ENCODE measurements at places on chromosomes 5 and 9.
A peak's percentile ranks its signal among the peaks of the same experiment; 100 is the strongest.

DNA sequence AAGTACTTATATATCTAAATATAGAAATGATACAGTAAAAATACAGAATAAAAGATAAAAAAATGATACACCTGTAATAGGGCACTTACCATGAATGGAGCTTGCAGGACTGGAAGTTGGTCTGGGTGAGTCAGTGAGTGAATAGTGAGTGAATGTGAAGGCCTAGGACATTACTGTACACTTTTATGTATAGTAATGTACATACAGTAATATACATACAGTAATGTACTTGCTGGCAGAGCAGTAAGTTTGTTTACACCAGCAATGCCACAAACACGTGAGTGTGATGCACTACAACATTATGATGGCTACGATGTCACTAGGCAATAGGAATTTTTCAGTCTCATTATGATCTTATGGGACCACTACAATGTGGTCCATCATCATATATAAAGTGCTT is 34.2 kb downstream of the SUSD1 start:
- no peak for DNase-seq
- peaks cover 2% of the 10 kb centered on the region for H3K4me1 ChIP-seq
- no peak overlapping the region for H3K4me3 ChIP-seq
- H3K27me3 ChIP-seq, result no peaks in the 10 kb centered on the region

- no peaks in the 10 kb centered on the region for H3K27me3 ChIP-seq
- H3K4me3 ChIP-seq, result no peak overlapping the region
- H3K4me1 ChIP-seq, result no peaks in the 10 kb centered on the region
- no peak for DNase-seq
- H3K27ac ChIP-seq, result no peak overlapping the region
- no peaks in the 10 kb centered on the region for H3K36me3 ChIP-seq
These were observed 39.8 kb upstream of the C6 start for GRCh38 chr5:41253109-41253508.

- DNase-seq, result no peak
- H3K27me3 ChIP-seq, result no peaks in the 10 kb centered on the region
- no peak within 1 kb of the TSS for H3K4me3 ChIP-seq
- H3K4me1 ChIP-seq, result no peaks in the 10 kb centered on the region
- no peak within 1 kb of the TSS for H3K27ac ChIP-seq
These were observed at the start of gene HAVCR1 for GRCh38 chr5:157059093-157059539. Gene HAVCR1 (minus strand): TSS chr5:157059116. CDS start chr5:157057943, 1,173 bp downstream.

- H3K4me1 ChIP-seq, result peaks cover 19% of the 10 kb centered on the region
- peaks cover 73% of the 10 kb centered on the region for H3K36me3 ChIP-seq
- no peak overlapping the region for H3K4me3 ChIP-seq
- peak; percentile 6 for DNase-seq
These were observed 13.0 kb downstream of the DNAJC18 start for GRCh38 chr5:139426203-139426885.

- peaks cover 86% of the 10 kb centered on the region for H3K36me3 ChIP-seq
- peaks cover 39% of the 10 kb centered on the region for H3K4me1 ChIP-seq
- no peak for DNase-seq
- no peak overlapping the region for H3K4me3 ChIP-seq
- H3K27ac ChIP-seq, result peak overlapping the region; percentile 19
These were observed 19.0 kb downstream of the STOM start for GRCh38 chr9:121350993-121351561.

DNA sequence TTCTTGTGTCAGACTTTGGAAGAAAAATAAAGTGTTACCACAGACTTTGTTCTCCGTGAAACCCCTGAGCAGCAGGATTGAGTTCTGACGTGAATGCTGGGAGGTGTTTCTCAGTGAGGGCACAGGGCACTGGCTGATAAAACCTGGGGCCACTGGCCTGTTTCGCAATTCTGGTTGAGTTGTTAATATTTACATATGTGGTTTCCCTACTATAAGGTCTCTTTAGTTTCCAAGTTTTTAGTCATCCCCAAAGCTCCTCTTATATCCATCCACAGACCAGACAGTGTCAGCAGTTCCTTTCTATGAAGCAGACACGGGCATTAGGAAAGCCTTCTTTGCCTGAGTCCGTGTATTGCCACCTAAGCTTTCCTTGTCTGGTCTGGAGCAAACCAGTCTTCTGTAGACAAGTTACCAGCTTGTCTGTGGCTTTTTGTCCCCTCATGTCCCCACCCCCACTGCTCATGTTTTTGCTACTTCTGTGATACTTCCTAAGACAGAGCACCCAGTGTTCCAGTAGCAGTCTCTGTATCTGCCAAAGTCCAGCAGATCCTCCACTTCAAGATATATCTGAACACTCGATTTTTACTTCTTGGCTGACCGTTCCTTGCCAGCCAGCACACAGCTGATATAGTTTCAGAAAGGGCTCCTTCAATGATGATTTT is 42.0 kb downstream of the ACO1 start:
- H3K4me3 ChIP-seq, result no peak overlapping the region
- H3K4me1 ChIP-seq, result peaks cover 2% of the 10 kb centered on the region
- no peak for DNase-seq
- peaks cover 54% of the 10 kb centered on the region for H3K36me3 ChIP-seq

- DNase-seq, result no peak
- no peak overlapping the region for H3K27ac ChIP-seq
- no peaks in the 10 kb centered on the region for H3K36me3 ChIP-seq
These were observed 41.0 kb upstream of the SLC12A7 start for GRCh38 chr5:1152771-1153282.

DNA sequence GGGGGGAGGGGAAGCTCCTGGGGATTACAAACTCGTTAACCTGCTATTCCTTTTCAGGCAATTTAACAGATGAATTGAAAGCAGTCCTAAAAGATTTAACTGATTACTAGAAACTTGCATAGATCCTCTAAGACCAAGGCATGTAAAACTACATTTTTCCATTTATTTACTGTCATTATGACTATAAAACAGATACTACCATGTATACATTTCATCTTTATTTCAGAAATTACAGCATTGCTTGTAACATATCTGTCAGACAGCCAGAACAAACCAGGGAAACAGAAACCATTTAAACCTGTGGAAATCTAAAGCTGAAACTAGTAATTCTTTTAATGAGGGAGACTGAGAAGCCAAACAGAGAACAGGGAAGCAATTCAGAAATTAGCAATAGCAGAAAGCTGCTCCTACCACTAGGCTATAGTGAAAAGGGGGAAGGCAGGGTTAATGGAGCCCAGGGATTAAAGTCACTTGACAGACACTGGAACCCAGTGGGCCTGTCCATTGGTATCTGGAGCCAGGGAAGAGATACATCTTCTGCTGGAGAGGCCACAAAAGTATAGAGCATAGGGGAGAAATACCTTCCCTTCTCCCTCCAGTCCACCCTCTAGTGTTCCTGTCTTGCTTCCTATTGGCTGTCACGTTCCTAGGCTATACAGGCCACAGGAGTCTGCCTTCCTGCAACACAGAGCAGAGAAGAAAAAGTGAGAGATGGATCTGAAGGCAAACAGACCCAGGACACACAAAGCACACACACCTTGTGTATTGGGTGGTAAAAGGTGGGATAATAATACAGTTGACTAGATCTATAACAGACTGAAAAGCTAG is 33.8 kb downstream of the PDCD1LG2 start:
- peaks cover 9% of the 10 kb centered on the region for H3K4me1 ChIP-seq
- H3K36me3 ChIP-seq, result no peaks in the 10 kb centered on the region
- no peak overlapping the region for H3K27ac ChIP-seq
- H3K4me3 ChIP-seq, result no peak overlapping the region
- H3K27me3 ChIP-seq, result no peaks in the 10 kb centered on the region

GRCh38 chr5:149271716-149272563 is at the start of gene AFAP1L1:
Gene AFAP1L1 (plus strand): TSS chr5:149271859. CDS start chr5:149271969, 110 bp downstream.
- H3K27me3 ChIP-seq, result peaks cover 37% of the 10 kb centered on the region
- H3K27ac ChIP-seq, result no peak within 1 kb of the TSS
- DNase-seq, result peak; percentile 52

GRCh38 chr5:38642189-38642911 is 85.9 kb upstream of the LIFR start:
- no peaks in the 10 kb centered on the region for H3K4me1 ChIP-seq
- no peaks in the 10 kb centered on the region for H3K36me3 ChIP-seq
- H3K4me3 ChIP-seq, result no peak overlapping the region
- no peak overlapping the region for H3K27ac ChIP-seq

- no peaks in the 10 kb centered on the region for H3K36me3 ChIP-seq
- H3K4me1 ChIP-seq, result peaks cover 8% of the 10 kb centered on the region
- H3K4me3 ChIP-seq, result no peak overlapping the region
- H3K27ac ChIP-seq, result no peak overlapping the region
These were observed 21.8 kb upstream of the ZNF618 start for GRCh38 chr9:113854310-113854709.

DNA sequence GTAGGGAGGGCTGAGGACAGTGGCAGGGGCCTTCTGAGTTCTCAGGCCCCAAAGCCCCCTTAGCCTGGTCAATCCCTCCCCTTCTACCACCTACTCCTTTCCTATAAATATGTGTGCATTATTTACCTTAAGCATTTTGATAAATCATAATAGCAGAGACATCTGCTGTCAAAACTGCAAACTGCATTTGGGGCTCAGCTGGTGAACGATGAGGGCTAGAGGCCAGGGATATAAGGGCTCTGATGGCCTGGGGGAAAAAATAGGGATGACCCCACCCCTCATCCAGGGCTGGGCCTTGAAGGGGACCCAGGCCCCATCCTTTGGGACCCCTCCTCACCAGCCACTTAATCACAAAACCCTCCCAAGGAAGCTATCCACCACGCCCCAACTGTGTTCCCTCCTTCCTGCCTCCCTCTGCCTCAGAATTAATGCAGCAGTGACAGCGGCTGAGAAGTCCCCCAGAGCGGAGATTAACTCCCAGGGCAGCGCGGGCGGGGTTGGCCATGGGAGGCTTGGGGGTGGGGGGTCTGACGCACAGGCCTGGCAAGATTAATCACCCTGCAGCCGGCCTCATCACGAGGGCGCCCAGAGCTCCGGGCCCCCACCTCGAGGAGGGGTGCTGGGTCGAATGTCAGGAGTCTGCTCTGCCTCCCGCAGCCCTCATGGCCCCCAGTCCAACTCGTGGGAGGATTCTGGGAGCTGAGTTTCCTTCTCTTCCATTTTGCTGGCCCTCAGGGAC is 42.1 kb downstream of the CXXC5 start:
- no peaks in the 10 kb centered on the region for H3K27me3 ChIP-seq
- no peak overlapping the region for H3K27ac ChIP-seq
- no peaks in the 10 kb centered on the region for H3K4me1 ChIP-seq
- H3K36me3 ChIP-seq, result no peaks in the 10 kb centered on the region

GRCh38 chr5:154334406-154335064 is 111.3 kb upstream of the SAP30L start:
- no peaks in the 10 kb centered on the region for H3K4me1 ChIP-seq
- H3K27ac ChIP-seq, result no peak overlapping the region
- H3K4me3 ChIP-seq, result no peak overlapping the region
- peaks cover 87% of the 10 kb centered on the region for H3K36me3 ChIP-seq
- no peak for DNase-seq
- H3K27me3 ChIP-seq, result no peaks in the 10 kb centered on the region

DNA sequence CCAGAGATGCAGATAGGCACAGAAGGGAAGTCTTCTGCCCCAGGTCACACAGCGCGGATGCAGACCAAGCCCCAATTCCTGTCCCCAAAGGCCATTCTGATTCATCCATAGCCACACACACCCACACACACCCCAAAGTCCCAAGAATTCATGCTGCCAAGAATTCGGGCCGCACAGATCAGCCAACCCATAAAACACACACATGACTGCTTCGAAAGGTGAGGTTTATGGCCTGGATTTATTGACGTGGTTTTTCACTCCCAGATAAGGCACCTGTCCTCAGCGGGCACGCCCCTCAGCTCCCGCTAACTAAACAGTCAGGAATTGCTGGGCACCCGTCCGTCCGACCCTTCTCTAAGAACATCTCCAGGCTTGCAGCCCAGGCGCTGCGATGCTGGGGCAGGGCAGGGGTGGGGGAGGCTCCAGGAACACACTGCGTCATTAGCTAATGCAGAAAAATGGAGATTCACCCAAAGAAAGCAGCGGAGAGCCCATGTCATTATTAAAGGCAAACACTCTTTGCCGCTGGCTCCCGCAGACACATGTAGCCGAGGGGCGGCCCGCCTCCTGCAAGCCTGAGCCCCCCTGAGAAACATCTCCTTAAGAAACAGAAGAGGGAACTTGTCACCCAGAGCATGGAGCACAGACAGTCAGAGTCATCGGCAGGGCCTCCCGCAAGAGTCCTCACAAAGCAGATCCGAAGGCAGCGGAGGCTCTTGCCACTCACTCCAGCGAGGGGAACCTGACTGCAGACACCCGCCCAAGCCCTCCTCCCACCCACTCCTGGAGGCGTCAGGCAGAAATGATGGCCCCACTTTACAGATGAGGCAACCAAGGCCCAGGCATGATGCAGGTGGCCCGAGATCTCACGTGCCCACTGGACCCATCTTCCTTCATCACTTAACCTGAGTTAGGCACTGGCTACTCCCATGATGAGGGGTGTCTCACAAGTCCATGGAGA is 19.9 kb downstream of the VAV2 start:
- H3K4me3 ChIP-seq, result no peak overlapping the region
- H3K4me1 ChIP-seq, result no peaks in the 10 kb centered on the region
- H3K27me3 ChIP-seq, result no peaks in the 10 kb centered on the region
- no peaks in the 10 kb centered on the region for H3K36me3 ChIP-seq
- DNase-seq, result no peak

DNA sequence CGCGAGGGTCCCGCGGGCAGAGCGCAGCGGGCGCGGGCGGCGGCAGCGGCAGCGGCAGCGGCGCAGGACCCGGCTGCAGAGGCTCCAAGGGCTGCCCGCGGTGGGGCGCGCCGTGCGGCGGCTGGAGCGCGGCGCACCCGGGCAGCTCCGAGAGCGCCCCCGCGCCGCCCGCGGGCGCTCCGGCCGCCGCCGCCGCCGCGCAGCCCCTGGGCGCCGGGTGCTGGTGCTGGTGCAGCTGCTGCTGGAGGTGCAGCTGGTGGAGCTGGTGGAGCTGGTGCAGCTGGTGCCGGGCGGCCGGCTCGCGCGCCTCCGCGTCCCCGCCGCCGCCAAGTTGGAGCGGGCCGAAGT is 644 bp downstream of the IER5L start:
- DNase-seq, result no peak
- peak overlapping the region; percentile 86 for H3K4me3 ChIP-seq
- H3K36me3 ChIP-seq, result no peaks in the 10 kb centered on the region
- peaks cover 12% of the 10 kb centered on the region for H3K4me1 ChIP-seq
- peaks cover 12% of the 10 kb centered on the region for H3K27me3 ChIP-seq
